ENCODE measurements at places on chromosomes 2 and 18.
A peak's percentile ranks its signal among the peaks of the same experiment; 100 is the strongest.

DNA sequence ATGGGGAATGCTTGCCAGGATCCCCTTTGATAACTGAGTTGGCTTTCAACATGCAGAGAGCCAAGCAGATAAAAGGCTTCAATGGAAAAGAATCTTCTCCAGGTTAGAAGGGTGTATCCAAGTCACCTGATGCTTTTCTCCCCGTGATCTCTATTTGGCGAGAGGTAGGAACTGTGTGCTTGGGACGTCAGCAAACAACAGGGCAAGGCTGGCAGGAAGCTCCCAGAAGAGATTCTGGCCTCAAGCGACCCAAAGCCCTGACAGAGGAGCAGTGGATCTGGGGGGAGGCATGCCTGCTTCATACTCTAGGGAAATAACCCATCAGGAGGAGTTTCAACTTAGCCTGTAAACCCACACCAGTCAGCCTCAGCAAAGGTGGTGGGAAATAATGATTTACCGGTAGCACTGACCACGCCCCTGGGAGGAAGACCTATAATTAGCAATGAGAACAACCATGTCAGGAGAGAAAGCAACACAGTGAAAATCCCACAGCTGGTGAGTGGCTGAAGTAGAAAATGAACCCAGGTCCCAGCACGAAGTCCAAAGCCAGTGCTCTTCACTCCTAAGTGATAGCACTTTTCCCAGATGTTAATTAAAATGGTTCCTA is 76.3 kb upstream of the SEC11C start:
- no peak for DNase-seq

DNA sequence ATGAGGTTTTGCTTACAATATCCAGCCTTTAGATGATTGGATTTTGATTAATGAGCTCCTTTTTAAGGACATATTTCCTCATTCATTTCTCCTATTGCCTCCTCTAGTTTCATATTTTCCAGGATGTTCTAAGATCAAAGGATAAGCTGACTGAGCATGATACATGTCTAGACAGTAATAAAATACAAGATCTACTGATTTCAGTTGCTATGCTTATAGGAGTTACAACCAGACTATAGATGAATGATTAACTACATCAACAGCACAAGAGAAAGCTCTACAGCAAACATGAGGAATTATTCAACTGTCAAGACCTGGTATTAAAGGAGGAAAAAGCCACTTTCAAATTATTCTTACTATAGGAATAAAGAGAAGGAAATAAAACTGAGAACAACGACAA is 85.0 kb upstream of the LINC00305 start:
- DNase-seq = no peak

- no peak for DNase-seq
Measured at GRCh38 chr2:122251566-122251965, 496.1 kb downstream of the TSN start.

- no peak for DNase-seq
Measured at GRCh38 chr2:236338495-236339184, 74.4 kb upstream of the ASB18 start.

DNA sequence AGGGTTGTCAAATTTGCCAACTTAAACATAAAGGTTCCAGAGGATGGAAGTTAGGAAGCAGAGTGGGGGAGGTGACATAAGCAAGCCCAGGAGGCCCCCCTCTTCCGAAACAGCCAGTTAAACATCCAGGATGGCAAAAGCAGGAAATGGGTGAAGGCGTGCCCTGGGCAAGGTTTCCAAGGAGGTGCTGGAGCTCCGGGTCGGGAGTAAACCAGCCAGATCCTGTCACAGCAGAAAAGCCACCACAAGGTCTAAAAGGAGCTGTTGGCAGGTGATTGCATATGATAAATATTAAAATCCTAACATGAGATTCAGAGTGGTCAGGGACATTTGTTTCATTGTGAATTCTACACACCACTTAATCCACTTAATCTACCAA is 572.2 kb upstream of the SALL3 start:
- no peak for DNase-seq

DNA sequence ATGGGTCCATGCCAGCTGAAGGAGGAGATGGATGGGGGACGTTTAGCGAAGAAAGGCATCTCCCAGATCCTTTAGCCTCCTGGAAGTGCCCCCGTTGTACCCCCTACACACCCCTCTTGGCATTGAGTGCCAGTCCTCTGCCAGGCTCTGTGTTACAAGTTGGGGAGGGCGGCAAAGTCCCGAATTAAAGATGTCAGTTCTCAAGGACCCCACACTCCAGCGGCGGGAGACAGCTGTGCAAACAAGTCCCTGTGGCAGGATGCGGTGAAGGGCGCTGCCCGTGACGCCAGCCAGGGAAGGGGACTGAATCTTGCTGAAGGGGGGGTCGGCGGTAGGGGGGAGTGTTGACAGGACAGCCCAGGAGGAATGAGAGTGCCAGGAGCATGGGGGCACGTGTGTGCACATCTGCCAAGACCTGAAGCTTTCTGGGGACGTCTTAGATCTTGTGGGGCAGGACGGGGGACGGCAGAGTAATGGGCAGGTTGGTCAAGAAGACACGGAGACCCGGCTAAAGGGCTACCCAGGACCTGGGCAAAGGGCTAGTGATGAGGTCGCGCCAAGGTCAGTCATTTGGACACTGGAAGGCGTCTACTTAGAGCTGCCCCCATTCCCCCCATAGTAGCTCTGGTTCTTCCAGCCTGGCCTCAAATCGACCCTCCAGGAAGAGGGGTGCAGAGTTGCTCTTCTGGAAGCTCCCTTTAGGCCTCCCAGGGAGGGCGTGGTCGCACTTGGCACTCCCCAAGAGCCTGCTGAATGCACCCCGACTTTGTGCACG is 2.8 kb upstream of the CTDSP1 start:
- DNase-seq = no peak

GRCh38 chr2:194867328-194867727 is 789.7 kb upstream of the SLC39A10 start:
- DNase-seq = peak; percentile 26

GRCh38 chr2:9142551-9143263 is 63.9 kb upstream of the ASAP2 start:
- DNase-seq = no peak

- DNase-seq = no peak
Measured at GRCh38 chr18:51171625-51172259, 25.7 kb downstream of the MEX3C start.

DNA sequence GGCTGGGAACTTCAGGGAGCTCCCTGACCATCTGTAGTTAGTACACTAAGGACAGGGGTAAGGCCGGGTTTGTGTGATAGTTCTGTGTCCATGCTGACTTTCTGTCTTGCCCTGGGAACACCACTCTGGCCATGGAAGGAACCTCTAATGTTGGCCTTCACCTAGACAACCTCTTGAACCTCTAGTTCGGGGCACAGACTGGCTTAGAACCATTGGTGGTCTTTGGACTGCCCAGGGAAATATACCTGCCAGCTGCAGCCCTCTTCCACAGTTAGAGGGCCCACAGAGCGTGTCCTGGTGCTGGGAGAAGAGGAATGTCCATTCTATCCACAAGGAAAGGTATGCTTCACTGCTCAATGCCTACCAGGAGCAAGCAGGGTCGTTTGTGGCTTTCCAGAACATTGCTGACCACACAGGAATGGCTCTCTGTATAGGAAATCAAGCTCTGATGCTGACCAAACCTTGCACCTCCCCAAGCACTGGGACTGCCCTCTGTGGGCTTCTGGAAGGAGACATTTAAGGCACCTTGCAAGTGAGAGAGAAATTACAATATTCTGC is 318.8 kb upstream of the EPAS1 start:
- DNase-seq = no peak

DNA sequence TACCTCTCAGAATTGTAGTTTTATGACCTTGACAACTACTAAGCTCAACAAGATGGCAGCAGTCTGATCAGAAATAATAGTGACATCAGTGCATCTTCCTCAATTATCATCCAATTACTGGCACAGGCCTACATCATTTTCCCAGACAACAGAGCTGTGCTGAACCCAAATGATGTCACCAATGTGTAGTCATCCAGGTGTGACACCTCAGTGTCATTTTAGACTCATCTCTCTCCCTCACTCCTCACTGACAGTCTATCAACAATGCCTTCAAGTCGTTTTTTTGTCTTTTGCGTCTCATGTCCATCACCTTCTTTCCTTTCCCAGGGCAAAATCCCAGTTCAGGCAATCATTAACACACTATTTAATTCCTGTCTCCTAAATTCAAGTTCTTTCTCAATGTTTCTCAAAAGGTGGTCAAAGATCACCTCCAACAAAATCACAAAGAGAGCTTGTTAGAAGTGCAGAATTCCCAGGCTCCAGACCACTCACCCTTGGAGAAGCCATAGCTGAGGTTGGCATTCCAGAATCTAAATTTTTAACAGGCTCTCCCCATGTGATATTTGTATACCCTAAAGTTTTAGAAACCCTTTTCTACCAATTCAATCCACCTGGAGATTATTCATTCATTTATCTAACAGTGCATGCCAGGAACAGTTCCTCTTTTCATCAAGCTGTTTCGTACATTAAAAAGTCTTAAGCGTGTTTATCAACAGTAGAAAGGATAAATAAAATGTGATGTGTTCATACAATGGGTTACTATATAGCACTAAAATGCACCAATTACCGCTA is 125.3 kb upstream of the KLF7 start:
- DNase-seq = no peak

DNA sequence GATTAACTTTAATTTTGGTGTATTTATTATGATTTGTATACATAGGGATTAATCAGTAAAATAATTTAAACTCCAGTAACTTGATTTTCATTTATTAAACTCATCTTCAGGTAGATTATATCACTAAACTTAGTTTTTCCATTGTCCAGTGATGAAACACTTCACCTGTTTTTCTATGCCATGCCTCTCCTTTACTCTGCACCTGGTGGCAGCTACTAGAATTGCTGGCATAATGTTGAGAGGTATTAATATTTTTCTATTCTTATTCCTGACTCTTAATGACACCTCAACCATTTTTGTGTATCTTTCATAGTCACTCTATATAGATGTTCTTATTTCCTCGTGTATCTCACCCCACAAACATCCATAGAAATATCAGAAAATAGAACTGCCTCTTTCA is 940.3 kb upstream of the CRIM1 start:
- DNase-seq = no peak

- no peak for DNase-seq
Measured at GRCh38 chr18:24274837-24275236, 122.8 kb downstream of the OSBPL1A start.

DNA sequence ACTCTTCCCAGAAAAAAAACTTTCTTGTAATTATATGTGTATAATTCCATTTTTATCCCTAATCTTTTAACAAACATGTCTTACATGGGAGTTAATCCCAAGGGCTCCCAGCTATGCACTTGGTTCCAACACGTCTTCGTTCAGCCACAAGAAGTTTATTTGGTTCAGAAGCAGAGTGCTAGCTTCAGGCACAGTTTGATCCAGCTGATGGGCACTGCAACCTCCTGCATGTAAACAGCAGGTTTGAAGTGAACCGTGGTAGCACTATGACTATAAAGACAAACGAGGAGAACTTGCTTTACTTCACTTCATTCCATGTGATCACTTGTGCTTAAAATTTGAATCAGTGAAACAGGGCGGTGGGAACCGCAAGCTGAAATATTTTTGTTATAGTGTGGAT is 7.0 kb upstream of the RNASEH1 start:
- DNase-seq = no peak

- DNase-seq = no peak
Measured at GRCh38 chr2:86048888-86049287, 56.8 kb downstream of the POLR1A start.

All from NCI-H2081 treated with DMSO at 0.1 percent for 48 hours (cell line).